ENCODE measurements at places on chromosomes 7 and 10.

DNA sequence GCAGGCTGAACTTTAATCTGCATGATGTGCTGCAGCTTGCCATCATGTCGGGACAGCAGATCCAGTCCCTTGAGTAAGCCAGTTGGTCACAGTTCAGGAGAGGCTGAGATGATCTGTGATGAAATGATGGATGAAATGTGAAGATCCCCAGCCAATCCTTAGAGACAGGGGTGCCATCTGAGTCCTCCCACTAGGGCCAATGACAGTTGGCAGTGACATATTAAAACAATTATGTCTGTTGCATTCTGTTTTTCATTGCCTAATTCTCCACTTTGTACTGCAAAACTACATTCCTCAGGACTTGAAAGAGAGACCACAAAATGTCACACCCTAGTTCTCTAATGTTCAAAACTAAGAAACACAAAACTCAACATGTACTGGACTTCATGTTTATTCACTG, 66.3 kb upstream of the CAV2 start:
- no peak for DNase-seq

- no peak for DNase-seq
Observed at GRCh38 chr10:58785354-58785753, 272.7 kb downstream of the BICC1 start.

GRCh38 chr7:119959811-119960210, 313.2 kb upstream of the KCND2 start:
- no peak for DNase-seq

DNA sequence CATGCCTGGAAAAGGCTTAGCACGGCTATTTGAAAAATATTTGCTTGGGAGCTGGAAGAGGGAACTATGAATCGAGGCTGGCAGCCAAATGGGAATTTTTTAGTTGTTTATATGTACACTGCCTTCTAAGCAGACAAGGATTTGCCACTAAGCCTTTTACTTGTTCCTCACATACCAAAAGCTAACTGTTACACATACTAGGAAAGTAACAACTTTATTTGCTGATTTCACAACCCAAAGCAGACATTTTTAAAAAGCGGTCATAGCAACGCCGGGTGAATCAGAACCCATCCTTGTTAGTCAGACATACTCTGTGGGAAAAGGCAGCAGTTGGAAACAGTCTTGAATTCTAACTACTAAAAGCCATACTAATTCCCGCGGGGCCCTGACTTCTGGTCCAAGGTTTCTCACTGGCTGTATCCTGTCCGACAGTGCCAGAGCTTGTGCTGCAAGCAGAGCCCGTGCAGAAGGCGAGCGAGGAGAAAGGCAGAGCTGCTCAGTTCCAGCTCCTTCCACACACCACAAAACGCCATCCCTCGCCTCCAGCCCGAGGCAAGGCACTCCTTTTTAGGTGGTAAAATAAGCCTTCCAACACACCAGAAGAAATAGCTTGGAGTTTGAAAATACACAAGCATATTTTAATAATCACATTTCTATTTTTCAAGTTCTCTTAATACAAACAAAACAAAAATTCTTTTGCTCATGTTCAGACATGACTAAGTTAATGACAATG, 89.2 kb downstream of the RNF216 start:
- no peak for DNase-seq

DNA sequence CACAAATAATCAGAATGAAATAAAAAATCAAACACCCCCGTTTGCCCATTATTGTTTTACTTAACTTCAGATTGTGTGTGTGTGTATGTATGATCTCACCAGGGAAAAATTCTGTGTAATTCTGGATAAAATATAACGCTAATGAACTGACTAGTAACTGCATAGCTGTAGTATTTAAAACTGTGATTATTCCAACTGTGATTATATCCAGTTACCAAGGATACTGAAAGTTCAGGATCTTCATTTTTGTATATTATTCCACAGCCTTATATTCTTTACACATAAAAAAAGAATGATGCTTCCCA, 2.9 kb downstream of the TWIST1 start:
- no peak for DNase-seq

DNA sequence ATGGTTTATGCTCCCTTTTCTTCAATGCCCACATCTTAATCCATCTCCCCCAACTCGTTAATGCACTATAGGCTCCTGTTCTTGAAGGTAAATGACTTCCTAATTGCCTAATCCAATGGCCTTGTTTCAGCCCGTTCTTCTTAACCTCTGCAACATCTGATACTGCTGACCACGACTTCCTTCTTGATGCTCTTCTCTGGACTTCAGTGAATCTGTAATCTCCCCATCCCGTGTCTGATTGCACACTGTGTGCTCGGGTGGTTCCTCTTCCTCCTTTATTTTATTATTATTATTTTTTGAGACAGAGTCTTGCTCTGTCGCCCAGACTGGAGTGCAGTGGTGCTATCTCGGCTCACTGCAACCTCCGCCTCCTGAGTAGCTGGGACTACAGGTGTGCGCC, 58.9 kb downstream of the HIPK2 start:
- no peak for DNase-seq

- no peak for DNase-seq
Observed at GRCh38 chr10:59055045-59055444, 121.4 kb upstream of the PHYHIPL start.

All from stimulated activated CD4-positive, alpha-beta T cell treated with anti-CD3 and anti-CD28 coated beads, Interleukin-2, amount 100 ng/mL, for 24 hours (primary cell).